ENCODE measurements at places on chromosomes 12 and 14.

GRCh38 chr12:56234746-56235436 is 5.0 kb downstream of the SLC39A5 start:
- no peak for DNase-seq

DNA sequence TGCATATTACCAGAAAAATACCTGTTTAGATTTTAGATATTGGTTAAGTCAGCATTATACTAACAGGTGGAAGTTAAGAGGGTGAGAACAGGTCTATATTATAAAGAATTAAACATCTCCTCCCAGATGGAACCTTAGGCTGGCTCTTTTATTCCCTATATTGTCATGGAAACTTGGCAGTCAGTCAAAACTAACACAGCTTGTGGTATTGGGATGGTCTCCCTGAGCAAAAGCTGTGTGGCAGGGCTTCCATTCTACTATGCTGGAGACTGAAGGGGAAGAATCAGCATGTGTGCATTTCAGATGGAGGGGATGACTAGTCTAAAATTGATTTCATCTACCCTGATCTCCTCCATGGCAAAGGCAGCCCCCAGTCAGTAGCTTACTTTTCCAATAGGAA is 66.7 kb downstream of the SMOC1 start:
- DNase-seq: no peak

GRCh38 chr12:101761781-101762180 is 22.5 kb upstream of the SYCP3 start:
- no peak for DNase-seq

GRCh38 chr14:20692116-20692751 is 3.7 kb downstream of the ANG start:
- DNase-seq: no peak

GRCh38 chr14:65599375-65599774 is 186.8 kb downstream of the FUT8 start:
- DNase-seq: no peak

DNA sequence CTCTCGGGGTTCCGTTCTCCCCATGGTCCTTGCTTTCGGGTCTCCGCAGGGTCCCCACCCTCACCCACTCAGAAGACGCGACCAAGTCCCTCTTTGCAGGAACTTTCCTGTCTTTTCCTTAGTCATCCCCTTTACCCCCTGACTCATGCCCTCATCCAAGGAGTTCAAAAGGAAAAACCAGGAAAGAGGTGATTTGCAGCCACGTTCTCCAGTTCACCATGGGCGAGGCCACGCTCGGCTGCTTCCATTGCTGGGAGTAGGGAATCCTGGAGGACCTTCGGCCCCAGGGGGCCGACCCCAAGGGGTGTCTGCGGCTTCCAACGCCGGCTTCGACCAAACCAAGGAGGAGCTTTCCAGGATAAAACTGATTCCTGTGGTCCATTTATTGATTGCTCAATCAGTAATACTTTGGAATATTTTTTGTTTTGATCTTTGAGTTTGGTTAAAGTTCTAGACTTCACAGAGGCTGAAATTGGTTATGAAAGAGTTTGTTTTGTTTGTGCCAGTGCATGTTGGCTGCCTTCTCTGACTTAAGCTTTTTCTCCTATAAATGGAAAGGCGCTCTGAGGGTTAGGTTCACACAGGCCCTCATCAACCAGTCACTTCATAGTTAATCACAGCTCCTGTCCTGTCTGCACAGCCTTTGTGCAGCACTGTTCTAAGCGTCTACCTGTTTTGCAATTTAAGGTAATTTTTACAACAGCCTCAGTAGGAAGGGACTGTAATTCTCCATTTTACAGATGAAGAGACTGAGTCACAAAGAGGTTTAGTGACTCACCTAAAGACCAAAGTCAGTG is 827 bp downstream of the ALDH2 start:
- DNase-seq: no peak

GRCh38 chr12:46153268-46153872 is 115.5 kb downstream of the SLC38A1 start:
- no peak for DNase-seq

- DNase-seq: no peak
Measured at GRCh38 chr12:66755727-66756395, 77.0 kb upstream of the GRIP1 start.

Measured in stimulated activated CD4-positive, alpha-beta T cell treated with anti-CD3 and anti-CD28 coated beads, Interleukin-1b, Interleukin-23, amount 100 ng/mL, for 48 hours (primary cell).